ENCODE measurements at places on chromosomes 2 and 18.

- DNase-seq: no peak
Observed at GRCh38 chr2:120541553-120541932, 194.1 kb upstream of the GLI2 start.

DNA sequence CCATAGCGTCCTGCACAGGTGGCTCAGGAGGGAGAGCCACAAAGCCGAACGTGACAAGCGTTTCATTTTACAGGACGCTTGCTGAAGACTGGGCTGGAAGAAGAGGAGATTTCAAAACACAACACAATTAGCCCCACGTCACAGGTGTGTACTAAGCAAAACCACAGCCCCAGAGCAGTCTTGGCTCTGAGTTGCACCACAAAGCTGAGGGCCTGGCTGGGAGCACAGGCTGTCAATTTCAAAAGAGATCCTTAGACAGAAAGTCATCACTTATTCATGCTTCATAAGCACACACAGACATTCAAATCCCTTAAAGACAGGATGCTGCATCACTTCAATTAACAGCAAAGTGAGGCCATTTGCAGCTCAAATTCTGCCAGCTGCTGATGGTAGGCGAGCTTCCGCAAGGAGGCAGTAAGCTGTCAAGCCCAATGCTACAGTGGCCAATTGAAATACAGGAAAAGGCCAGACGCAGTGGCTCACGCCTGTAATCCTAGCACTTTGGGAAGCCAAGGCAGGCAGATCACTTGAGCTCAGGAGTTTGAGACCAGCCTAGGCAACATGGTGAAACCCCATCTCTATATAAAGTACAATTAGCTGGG lies 79.6 kb downstream of the SKA1 start:
- no peak for DNase-seq

DNA sequence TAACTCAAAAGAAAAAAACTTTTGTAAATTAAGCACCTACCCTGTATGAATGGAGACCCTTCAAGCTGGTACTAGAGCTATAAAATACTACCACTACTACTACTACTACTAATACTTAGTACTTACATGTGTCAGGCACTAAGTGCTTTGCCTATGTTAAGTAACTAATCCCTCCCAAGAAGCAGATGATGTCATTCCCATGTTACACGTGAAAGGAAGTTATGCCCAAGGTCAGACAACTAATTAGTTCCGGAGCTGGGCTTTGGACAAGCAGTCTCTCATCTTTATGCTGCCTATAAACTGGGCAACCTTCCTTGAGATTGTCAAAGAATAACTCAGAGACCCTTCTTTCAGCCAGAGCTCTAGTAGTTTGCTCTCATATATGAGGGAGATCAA lies 13.9 kb upstream of the ATP6V1B1 start:
- DNase-seq: no peak

DNA sequence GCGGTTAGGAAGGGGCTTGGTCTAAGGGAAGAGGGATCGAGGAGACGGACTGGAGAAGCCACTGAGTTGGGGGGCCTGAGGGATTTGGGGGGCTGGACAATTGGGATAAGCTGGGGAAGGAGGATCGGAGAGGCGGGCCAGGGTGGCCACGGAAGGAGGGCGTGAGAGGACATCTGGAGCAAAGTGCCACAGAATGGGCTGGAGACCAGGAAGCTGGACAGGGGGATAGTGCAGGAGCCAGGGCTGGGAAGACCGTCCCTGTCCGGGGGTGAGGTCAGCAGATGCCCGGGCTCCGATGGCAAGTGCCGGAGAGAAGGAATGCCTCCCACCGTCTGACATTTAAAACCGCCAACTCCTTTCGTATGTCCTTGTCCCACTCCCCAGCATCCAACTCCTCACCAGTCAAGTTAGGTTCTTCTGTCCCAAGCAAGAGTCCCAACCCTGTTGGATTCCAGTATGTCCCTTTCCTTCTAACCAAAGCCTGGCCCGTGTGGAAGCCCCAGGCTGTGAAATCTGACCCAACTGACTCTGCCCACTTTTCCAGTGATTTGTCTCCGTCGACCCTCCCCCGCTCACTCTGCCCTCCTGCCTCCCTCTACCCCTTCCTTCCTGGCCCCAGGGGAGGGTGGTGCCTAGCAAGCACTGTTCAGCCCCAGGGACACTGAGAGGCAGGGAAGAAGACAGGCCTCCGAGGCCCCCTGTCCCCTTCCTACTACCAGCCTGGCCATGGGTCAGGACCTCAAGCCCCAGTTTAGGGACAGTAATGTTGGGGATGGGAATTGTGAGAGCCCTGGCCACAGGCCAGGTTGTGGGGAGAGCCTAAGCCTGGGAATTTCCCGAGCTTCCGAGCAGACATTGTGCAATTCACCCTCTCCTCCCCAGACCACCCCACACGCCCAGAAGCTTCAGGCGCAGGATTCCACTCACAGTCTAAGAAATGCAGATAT lies 31.5 kb upstream of the TMBIM1 start:
- DNase-seq: no peak

DNA sequence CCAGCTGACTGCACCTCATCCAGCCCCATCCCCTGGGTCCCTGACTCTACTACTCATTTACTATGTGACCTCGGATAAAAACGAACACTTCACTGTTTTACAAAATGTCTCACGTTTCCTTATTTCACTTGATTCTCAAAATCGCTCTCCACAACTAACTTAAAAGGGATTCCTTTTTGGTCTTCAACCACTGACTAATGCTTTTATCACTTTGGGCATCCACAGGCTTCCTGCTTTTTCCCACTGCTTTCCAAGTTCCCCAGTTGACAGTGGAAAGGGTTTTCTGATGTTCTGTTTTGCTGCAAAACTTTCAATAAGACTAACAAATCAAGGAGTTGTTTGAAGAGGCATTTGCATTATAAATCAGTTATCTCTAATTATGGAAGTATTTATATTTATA lies 24.1 kb downstream of the EIF2AK3 start:
- no peak for DNase-seq

DNA sequence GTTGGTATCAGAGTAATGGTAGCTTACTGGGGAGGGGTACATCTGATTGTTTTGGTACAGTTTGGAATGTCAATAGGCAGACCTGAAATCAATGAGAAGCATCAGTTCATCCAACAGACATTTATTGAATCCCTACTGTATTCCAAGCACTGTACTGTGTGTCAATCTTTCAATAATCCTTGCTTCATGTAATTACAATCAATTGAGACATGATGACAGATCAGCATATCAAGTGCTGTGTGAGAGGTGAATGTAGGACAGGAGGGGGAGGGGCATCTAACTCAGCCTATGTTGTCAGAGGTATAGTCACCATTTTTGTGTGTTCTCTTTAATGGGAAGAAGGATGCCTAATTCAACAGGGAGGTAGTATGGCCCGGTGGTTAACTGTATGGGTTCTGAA lies 146.9 kb downstream of the SLC4A10 start:
- DNase-seq: no peak
